ENCODE measurements at places on chromosomes 7 and 10. TPM values are rescaled to one million over a fixed set of nuclear protein-coding genes. Genes with fewer than 3 reads are reported as not detected.

- DNase-seq, result no peak
Observed at GRCh38 chr10:49615213-49615612, 1.4 kb downstream of the CHAT start.

DNA sequence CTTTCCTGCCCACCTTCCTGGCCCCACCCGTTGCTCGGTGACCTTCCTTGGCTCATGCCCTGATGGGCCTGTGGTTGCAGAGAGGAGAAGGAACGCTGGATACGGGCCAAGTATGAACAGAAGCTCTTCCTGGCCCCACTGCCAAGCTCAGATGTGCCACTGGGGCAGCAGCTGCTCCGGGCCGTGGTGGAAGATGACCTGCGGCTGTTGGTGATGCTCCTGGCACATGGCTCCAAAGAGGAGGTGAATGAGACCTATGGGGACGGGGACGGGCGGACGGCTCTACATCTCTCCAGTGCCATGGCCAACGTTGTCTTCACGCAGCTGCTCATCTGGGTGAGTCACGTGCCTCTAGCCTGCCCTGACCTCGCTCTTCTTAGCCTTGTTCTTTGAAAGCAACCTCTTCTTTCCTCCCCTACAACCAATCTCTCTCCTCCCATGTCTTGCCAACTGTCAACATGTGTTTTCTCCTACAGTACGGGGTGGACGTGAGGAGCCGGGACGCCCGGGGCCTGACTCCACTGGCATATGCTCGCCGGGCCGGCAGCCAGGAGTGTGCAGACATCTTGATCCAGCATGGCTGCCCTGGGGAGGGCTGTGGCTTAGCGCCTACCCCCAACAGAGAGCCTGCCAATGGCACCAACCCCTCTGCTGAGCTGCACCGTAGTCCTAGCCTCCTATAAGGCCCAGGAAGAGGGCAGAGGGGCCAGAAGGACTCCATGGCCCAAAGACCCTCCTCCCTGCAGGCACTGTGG lies 24.1 kb downstream of the GBX1 start:
- no peak for DNase-seq

The PTPN20 gene
- 21.1 TPM for total RNA-seq

The TMEM176B gene
- total RNA-seq, result not detected

The PRKCQ gene
- 0.22 TPM for total RNA-seq

The GIMAP6 gene
- not detected for total RNA-seq

GRCh38 chr7:98214811-98215321 lies 3.6 kb downstream of the BHLHA15 start:
- no peak for DNase-seq

GRCh38 chr10:19970717-19971116 lies 154.5 kb downstream of the PLXDC2 start:
- DNase-seq, result no peak

DNA sequence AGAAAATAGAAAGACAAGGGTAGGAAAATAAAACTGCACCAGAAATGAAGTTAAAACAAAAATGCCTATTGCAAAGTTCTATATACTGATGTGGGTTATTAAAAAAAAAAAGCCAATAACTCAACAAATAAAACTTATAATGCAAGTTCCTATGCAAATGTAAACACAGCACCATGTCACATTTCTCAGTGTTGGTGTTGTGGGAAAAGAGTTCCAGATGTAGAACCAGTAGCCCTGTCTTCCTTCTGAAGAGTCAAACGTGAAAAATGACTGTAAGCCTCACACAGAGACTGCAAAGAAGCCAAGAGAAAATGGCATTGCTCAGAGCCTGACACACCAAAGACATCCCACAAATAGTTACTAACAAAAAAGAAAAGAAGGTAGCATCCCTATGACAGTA lies 10.1 kb downstream of the PON2 start:
- no peak for DNase-seq

GRCh38 chr7:115888981-115889668 lies 141.4 kb downstream of the TFEC start:
- DNase-seq, result no peak

The AGR3 gene
- not detected for total RNA-seq

GRCh38 chr7:128916643-128916915 lies 6.1 kb upstream of the KCP start:
- no peak for DNase-seq

DNA sequence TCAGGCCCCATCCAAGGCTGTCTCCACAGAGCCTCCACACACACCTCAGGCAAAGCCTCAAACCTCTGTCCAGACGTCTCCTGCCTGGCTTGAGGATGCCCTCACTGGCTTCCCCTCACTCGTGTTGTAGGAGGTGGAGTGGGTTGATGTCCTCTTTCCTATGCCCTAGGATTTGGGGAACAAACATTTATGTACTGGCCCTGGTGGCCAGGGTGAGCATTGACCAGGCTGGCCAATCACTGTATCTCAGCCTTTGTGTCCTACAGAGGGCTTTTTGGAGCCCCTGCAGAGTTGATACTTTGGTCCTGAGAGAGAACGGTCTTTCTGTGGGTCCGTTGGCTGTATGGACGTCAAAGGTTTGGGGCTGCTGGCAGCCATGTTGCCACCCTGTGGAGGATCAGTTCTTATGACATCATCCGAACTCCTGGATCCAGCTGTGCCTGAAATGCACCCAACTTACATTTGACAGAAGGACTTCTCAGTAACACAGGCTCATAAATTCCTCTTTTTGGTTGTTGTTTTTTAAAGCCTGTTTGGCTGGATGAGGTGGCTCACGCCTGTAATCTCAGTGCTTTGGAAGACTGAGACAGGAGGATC lies 2.3 kb upstream of the GRID2IP start:
- no peak for DNase-seq

GRCh38 chr7:55246171-55246570 lies 119.0 kb upstream of the LANCL2 start:
- DNase-seq, result no peak

GRCh38 chr7:6279937-6280336 lies 7.5 kb upstream of the CYTH3 start:
- no peak for DNase-seq

DNA sequence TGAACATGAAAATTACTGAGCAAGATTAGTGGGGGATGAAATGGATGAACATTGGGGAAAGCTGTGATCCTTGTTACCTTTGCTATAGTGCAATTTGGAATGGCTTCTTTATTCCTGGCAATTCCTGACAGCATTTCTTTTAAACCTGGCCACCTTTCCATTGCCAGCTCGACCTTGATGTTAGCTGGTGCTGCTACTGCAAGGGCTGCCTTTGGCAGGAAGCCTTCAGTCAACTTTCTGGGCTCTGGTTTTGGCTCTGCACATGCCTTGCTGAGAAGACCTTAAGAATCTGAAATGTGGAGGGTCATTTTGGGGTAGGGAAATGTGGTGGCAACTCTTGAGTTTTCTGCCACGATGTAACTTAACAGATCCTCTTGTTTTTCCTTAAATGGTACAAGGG lies 64.7 kb downstream of the KAT6B start:
- no peak for DNase-seq

The PSD gene
- 0.32 TPM for total RNA-seq

The NPFFR1 gene
- not detected for total RNA-seq

DNA sequence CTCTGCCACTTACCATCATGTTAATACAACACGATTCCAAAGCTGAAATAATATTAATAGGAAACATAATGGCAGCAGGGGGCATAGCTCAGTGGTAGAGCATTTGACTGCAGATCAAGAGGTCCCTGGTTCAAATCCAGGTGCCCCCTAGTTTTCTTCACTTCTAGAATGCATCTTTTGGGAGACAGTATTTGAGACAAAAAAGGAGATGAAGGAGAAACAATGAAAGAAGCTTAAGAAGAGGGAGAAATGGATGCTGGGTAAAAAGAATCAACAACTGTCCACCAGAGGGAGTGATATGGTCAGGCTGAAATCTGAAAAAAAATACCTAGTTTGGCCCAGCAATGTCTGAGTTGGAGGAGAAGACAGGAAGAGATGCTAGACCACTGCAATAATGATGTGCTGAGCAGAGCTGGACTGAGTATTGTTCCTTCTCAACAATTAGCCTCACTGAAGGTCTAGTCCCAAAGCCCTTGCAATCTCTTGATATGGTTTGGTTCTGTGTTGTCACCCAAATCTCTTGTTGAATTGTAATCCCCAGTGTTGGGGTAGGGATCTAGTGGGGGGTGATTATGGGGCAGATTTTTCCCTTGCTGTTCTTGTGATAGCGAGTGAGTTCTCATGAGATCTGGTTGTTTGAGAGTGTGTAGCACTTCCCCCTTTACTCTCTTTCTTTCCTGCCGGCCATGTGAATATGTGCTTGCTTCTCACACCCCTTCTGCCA lies 48.3 kb downstream of the ZNF783 start:
- peak; percentile 57 for DNase-seq

DNA sequence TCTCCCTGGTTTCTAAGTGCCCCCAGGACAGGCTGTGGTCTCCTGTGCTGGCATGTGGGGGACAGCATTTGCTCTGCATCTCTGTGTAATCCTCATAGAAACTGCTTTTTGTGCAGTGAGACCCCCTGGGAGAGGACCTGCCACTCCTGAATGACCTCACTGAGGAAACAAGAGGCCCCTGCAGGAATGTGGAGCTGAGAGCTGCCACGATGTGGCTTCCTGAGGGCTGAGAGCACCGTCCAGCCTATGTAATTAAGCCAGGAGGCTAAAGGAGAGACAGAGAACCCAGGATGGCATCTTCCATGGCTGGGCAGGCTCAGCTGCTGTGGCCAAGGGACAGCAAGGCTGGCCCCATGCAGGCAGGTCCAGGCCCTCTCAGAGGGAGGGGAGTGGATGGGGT lies 32.3 kb upstream of the ADGRA1 start:
- DNase-seq, result no peak

- no peak for DNase-seq
Observed at GRCh38 chr10:68666280-68666760, 54.7 kb upstream of the CCAR1 start.

DNA sequence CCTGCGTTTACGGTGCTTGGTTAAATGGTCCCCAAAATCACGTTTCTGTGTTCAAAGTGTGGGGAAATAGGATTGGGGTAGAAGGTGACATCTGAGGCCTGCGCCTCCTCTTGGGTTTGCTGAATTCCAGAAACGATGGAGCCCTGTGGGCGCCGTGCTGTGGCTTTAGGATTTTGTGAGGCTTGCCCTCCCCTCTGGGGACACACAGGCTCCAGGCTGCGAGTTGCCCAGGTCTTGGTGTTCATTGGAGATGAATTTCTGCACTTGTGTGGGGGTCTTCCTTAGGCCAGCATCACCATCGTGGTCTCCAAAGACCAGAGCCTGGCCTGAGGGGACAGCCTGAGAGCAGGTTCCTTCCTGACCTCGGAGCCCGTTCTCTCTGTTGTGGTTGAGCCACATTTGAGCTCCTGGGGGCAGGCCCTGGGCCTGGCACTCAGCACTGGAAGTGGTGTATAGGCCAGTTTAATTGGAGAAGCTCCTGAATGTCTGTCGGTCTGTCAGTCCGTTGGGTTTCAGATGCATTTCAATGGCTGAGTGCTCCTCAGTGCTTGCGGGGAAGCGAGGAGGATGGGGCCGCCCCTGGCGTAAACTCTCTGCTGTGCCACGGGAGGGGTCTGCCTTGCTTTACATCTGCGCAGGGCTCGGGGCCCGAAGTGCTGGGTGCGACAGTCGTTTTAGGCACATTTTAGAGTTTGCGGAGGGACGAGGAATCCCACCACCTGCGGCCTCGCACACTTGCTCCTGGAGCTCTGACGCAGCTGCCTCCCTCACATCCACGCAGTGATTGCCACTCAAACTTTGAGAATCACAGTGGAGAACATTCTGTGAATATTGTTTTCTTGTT lies 71.7 kb downstream of the DNAJB6 start:
- DNase-seq, result no peak

DNA sequence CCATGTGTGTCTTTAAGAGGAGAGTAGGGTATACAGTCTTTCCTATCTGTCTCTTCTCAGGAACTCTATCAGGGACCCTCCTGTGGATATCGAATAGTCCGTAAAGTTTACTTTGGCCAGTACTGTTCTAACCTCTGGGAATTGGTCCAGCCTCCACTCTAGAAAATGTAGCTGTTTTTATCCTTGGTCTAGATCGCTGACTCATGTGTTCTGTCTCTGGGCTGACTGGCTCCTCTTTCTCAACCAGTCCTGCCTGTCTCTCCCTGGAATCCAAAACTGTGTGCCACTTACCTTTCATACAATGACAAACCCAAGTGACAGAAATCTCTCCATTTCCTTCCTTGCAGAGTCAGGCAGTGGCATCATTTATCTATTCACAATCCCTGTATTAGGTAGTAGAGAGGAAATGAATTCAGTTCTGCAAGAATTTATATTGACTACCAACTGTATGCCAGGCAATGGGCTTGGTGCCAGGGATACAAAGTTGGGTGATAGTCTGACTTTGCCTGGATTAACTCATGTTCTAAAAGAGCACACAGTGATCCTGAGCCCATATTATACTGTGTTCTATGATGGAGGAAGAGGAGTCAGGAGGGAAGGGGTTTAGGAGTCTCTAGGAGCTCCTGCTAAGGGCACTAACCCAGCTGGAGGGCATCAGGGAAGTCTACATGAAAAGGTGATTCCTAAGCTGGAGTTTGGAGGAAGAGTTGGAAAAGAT lies 232.7 kb downstream of the LRMDA start:
- no peak for DNase-seq

The CPEB3 gene
- total RNA-seq, result 3.4 TPM

DNA sequence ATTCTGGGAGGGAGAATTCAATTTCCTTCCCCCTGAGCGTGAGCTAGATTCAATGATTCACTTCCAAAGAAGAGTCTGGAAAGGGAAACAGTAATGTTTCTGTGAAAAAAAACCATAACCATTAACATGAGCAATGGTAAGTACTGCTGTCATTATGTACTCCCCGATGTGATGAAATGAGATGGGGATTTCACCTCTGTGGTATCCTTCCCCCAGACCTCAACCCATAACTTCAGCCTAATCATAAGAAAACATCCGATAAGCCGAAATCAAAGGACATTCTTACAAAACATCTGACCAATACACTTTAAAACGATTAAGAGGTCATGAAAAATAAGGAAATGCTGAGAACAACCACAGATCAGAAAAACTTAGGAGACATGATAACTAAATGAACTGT lies 27.2 kb downstream of the EZH2 start:
- no peak for DNase-seq

DNA sequence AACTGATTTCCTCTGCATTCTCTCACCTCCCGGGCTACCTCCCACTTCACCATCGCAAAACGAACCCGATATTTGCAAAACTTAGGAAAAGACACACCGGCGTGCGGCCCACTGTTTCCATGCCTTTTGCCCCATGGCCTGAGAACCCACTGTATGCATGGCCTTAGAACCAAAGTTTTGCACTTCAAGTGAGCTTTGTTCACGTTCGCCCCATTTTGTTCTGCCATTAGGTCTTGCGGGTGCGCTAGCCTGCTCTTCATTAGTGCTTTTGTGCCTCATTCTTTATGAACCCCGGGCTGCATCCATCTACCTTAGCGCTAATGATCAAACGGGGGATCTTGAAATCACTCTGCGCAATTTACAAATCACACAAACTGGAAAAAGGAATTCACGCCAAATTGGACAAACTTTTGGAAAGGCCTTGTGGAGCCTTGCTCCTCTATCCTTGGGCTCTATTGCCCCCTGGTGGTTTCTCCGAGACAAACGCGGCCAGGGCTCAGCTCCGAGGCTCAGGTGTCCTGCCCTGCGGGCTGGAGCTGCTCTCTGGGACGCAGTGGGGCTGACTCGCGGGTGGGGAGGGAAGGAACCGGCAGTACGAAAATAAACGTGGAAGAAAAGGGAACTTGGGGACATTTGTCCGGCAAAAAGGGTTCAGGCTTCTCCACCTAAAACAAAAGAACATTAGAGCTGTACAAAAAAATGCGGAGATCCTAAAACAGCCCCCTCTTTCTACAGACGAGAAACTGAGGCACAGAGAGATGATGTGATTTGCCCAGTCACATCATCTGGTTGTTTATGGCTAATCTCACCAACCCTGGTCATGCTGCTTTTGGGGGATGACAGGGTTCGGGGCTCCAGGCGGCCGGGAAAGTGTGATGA lies 300.4 kb upstream of the NFE2L3 start:
- DNase-seq, result peak; percentile 81

- DNase-seq, result no peak
Observed at GRCh38 chr7:12004581-12004980, 172.6 kb upstream of the THSD7A start.

Measured in NCI-H460 (cell line).